EH (cell line): ENCODE measurements at places on chromosomes 7 and 10.
A peak's percentile ranks its signal among the peaks of the same experiment; 100 is the strongest.

DNA sequence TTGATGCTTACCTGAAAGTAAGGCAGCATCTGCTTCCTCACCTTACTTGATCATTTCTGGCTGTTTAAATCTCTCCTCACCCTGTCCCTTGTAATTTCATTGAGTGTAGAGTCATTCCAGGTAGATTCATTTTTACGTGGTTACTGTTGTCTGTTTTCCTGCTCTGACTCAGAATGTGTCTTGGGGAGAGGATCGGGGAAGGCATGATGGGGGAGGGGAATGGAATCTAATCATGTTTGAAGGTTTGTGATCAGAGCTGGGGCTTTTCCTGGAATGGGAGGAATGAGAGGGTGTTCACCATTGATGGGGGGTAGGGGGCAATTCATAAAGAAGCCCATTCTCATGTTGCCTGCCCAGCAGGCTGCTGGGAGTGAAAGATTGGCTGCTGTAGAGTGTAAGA lies 18.7 kb downstream of the SEC24C start:
- peak; percentile 41 for DNase-seq

GRCh38 chr10:90999512-91000172 lies 78.8 kb upstream of the ANKRD1 start:
- no peak for DNase-seq

- DNase-seq: no peak
These were observed 116.0 kb downstream of the EGFR start for GRCh38 chr7:55134786-55135185.

DNA sequence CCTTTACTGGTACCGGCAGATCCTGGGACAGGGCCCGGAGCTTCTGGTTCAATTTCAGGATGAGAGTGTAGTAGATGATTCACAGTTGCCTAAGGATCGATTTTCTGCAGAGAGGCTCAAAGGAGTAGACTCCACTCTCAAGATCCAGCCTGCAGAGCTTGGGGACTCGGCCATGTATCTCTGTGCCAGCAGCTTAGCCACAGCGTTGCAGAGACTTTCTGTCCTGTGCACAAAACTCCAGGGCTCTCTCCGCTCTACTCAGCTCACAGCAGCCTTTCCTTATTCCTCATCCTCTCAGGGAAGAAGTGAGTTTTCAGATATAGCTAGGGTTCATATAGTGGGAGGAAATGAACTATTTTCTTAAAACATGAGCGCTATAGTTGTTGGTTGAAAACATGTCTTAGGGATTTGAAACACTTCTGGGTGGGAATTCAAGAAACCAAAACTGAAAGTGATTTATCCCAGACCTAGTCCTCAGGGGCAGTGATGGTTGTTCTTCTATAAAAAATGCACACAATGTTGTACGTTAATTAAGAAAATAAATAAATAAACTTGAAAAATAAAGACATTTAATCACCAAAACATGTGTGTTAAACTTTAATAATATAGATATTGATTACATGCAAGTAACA lies 150.2 kb upstream of the PRSS58 start:
- no peak for DNase-seq

DNA sequence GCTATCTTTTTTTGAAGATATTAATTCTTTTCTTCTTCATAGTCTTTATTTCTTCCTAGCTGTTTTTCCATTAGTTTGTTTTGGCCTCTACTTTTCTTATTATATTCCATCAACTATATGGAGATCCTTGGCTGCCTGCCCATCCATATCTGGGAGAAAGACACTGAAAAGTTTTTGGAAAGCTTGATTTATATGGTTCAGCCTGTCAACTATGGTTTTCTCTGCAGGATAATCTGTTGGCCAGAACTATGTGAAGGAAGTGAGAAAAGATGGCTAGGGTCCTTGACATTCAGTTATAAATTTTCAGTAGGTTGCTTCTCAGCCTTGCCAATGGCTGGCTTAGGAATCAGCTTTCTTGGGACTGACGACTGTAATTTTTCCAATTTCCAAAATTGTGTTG lies 10.0 kb upstream of the CDK14 start:
- no peak for DNase-seq

DNA sequence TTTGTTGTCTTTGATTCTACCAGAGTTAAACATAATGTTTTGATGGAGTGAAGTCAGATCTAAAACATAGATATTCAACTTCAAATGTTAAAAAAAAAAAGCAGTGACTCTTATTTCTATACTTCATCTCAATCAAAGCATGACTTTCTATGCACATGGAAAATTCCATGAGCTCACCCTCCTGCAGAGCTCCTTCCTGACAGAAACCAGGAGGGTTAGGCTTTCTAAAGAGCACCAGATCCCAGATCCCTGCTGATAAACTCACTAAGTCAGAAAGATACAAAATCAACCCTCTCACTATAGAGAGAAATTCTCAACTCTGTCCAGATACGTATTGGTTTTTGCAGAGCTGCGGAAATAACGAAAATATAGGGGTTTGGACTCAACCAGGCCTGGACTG lies 122.6 kb downstream of the FAM107B start:
- DNase-seq: peak; percentile 20

DNA sequence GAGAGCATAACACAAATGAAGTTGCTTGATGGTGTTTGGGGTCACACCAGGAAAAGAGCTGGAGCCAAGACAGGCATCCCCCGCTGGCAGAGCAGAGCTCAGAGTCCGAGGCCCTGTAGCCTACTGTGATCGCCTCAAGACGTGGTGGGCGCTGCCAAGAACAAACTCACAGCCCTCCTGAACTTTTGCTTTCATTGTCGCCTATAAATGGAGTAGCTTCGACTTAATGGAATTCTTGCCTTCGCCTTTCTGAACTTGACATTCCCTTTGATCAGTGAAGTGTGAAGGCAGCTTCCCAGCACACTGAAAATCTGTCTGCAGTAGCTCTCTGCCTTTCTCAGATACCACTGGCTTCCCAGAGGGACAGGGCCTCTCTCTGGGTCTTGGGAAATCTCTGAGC lies 21.3 kb downstream of the CPXM2 start:
- no peak for DNase-seq

DNA sequence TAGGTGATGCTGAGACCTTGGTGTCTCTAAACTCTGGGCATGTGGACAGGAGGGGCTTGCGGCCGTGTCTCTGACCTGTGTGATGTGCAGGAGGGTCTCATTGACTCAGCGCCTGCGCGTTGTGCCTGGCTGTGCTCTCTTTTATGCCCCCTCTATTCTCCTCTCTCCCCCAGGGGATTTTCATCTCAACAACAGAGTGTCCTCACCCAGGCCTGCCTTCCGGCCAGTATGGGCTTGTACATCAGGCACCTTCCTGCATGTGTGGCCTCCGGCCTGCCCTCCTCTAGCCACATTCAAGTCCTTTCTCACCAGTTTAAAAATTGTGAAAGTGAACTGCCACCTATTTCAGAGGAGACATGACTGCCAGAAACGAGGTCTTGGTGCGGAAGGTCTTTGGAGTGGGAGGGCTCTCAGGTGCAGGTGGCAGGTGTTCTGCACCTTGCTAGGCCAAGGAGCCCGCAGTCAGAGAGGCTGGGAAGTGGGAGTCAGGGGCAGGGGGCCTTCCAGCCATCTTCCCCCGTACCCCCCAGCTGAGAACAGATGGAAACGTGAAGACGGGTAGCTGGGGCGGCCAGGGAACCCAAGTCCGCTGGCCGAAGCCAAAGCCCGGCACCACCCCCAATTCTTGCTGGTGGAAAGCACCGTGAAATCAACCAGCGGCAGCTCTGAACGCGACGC lies 531 bp upstream of the INTS15 start:
- no peak for DNase-seq

DNA sequence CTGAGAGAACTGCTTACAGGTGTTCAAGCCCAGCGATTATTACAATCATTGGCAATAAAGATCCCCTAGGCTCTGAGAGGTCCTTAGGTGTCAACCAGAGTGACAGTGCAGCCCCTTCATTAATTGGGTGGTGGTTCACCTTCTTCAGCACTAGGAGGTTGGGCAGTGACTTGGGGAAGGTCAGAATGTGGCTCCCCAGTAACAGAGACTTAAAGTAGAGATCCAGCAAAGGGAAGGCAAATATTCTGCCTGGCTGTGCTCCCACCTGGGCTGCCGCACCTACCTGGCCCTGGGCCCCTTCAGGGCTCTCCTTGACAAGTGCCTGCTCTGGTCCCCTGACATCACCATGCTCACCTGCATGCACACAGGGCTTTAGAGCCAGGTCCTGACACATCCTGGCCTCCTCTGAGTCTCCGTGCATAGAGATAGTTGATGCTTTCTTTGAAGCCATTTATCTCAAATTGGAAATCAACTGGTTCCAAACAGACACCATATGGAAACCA lies 1.9 kb downstream of the CLRN3 start:
- no peak for DNase-seq

GRCh38 chr10:113096128-113096996 lies 146.3 kb downstream of the TCF7L2 start:
- no peak for DNase-seq

DNA sequence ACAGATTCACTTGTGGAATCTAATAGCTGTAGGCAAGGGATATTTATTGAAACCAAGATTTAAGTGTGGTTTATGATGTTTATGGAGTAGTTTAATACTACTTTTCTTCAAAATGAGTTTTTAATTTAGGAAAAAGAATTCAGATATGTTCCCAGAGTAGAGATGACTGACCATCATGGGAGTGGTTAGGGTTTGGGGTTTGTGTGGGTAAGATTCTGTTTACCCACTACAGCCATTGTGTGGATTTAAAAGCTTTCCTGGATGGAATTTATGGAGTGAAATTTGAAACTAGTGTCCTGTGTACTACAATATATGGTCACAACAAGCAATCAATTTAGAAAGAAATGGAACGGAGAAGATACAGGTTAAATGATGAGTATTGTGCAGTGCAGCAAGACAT lies 453.5 kb downstream of the AUTS2 start:
- no peak for DNase-seq

DNA sequence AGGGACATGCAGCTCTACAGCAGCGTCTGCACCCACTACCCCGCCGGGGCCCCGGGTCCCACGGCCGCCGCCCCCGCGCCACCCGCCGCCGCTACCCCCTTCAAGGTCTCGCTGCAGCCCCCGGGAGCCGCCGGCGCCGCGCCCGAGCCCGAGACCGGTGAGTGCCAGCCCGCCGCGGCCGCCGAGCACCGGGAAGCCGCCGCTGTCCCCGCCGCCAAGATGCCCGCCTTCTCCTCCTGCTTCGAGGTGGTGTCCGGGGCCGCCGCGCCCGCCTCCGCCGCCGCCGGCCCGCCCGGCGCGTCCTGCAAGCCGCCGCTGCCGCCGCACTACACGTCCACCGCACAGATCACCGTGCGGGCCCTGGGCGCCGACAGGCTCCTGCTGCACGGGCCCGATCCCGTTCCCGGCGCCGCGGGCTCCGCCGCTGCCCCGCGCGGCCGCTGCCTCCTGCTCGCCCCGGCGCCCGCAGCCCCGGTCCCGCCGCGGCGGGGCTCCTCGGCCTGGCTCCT lies 631 bp downstream of the OTUD1 start:
- peak; percentile 34 for DNase-seq

DNA sequence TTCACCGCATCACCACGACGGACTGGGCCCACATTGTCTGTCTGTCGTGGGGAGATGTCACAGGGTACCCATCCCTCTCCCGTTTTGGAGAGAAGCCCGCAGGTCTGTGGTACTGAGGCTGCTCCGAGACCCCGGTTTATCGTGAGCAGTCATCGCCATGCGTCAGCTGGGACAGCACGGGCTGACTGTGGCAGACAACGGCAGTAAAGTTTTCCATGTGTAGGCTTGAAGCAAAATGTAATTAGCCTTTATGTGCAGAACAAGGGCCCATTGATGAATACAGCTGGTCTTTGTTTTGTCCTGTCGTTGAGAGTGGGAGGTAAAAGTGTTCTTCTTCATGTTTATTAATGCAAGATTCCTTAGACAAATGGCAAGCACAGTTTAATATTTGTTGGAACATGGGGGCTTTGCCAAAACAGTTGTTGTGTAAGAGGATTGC lies 167.4 kb upstream of the SH2B2 start:
- no peak for DNase-seq

GRCh38 chr7:77903597-77903996 lies 105.0 kb downstream of the PHTF2 start:
- DNase-seq: peak; percentile 51
